CD8-positive, alpha-beta memory T cell (primary cell): ENCODE measurements at places on chromosomes 6 and 20. TPM values are rescaled to one million over a fixed set of nuclear protein-coding genes. Genes with fewer than 3 reads are reported as not detected.

Gene DNPH1
- 68.2 TPM for total RNA-seq

Gene FAM50B
- 7.5 TPM for total RNA-seq

Gene BHLHE23
- total RNA-seq: not detected

Gene TNFRSF21
- 1.8 TPM for total RNA-seq

Gene TRIM38
- 10.8 TPM for total RNA-seq

Gene COL11A2
- 1.1 TPM for total RNA-seq

Gene PHF1
- total RNA-seq: 43.3 TPM

Gene ENPP4
- 13.2 TPM for total RNA-seq

Gene CPNE5
- 0.29 TPM for total RNA-seq

Gene GCNT2
- 1.3 TPM for total RNA-seq

Gene SLC35F1
- total RNA-seq: not detected

Gene SLC22A1
- 0.49 TPM for total RNA-seq

Gene CGA
- total RNA-seq: not detected

Gene TMEM217
- 6.6 TPM for total RNA-seq

Gene PPDPF
- 218 TPM for total RNA-seq

Gene SCUBE3
- 0.07 TPM for total RNA-seq

Gene CST9L
- total RNA-seq: not detected

Gene FRMD1
- not detected for total RNA-seq

Gene SPEF1
- 0.24 TPM for total RNA-seq

Gene FOXA2
- not detected for total RNA-seq

Gene CPXM1
- total RNA-seq: 0.46 TPM

Gene RFX6
- total RNA-seq: not detected

Gene MDFI
- not detected for total RNA-seq

Gene RIN2
- 0.49 TPM for total RNA-seq

Gene SFT2D1
- 60.9 TPM for total RNA-seq

Gene TEAD3
- 0.90 TPM for total RNA-seq

Gene PRL
- total RNA-seq: not detected

Gene HLA-F
- 242 TPM for total RNA-seq

Gene GPR6
- total RNA-seq: not detected

Gene OPN5
- total RNA-seq: not detected

Gene NKX2-2
- not detected for total RNA-seq

Gene TMEM244
- total RNA-seq: 0.44 TPM

Gene MLIP
- not detected for total RNA-seq

Gene PXDC1
- total RNA-seq: 0.15 TPM

Gene GNL1
- total RNA-seq: 100 TPM

Gene CAPN11
- not detected for total RNA-seq

Gene KIF25
- total RNA-seq: not detected

Gene SRSF6
- total RNA-seq: 203 TPM

Gene PNPLA1
- total RNA-seq: not detected

Gene CST5
- total RNA-seq: not detected

Gene SIRPD
- not detected for total RNA-seq

Gene RAET1L
- not detected for total RNA-seq

Gene KCNK5
- 28.4 TPM for total RNA-seq

Gene GJA1
- not detected for total RNA-seq

Gene CD83
- 56.2 TPM for total RNA-seq

Gene TUBB2B
- total RNA-seq: not detected

Gene HTR1E
- not detected for total RNA-seq
